Motor neuron (in vitro differentiated cells): ENCODE measurements at places on chromosomes 7 and 10. TPM values are rescaled to one million over a fixed set of nuclear protein-coding genes. Genes with fewer than 3 reads are reported as not detected.

TAS2R3 gene
- total RNA-seq: 2.1 and 2.9 TPM in 2 replicates

LBX1 gene
- 1.3 and 1.6 TPM in 2 replicates for total RNA-seq

CYTH3 gene
- 6.7 and 7.6 TPM in 2 replicates for total RNA-seq

TEX36 gene
- not detected in 2 replicates for total RNA-seq

CFAP69 gene
- 5.8 and 6.9 TPM in 2 replicates for total RNA-seq

DNA sequence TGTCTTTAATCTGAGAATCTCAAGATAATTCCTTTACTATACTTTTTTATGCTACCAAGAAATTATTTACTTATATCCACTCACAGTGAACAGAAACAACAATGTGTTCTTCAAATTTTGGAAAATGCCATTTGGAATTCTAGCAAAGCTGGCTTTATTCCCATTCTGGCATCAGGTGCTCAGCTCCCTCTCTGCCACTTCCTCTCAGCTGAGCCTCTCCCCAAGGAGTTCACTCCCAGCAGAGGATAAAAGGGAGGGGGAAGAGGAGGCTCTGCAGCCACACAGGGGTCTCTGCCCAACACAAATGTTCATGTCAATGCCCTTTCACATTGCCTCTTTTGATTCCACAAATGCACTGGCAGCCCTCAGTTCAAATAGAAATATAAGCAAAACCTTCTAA lies 116.9 kb downstream of the CPEB3 start:
- ATAC-seq: no peak

GRCh38 chr10:131025333-131025732 lies 286.2 kb downstream of the TCERG1L start:
- no peak for ATAC-seq

DNA sequence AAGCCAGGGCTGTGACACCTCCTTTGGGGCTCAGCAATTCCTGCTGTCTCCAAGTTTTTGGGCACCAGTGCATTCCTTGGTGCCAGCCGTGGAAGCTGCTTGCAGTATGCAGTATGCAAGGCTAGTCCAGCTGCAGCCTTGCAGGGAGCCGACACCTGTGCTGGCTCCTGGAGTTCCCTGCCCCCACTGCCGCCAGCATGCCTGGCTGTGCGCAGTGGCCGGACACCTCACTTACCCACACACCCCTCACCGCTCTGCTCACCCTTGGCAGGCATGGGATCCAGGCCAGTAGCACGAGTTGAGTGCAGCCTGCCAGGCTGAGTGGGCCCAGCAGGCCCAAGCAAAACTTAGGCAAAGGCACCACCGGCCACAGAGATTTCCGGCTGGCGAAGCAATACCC lies 77.4 kb downstream of the SAMD9 start:
- no peak for ATAC-seq

DNA sequence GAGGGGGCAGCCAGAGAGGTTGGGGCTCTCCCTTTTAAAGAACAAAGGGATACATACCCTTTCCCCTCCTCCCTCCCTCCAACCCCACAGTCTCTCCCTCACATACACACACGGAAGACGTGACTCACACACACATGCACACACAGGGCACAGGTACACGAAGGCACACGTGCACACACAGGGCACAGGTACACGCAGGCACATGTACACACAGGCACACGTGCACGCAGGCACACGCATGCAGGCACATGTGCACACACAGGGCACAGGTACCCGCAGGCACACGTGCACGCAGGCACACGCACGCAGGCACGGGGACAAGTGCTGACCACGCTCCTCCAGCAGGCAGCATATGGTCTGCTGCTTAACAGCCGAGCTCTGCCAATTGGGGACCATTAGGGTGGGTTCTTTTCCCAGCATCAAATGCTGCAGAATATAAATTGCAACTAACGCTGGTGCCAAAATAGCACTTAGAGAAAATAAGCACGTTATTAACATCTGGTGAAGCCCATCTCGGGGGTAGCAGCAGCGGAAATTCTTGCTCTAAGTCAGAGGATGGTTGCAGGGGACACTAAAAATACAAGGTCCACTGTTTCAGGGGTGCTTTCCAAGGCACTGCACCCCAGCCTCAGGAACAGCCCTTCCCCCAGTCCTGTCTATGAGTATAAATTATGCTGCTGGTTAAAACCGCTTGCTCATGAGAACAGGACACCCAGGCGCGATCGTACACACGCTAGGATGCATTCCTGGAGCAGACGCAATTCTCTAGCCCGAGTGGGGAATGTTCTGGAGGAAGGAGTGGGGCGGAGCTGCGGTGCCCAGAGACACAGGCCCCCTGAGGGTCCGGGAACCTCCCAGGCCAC lies 55.2 kb upstream of the TNRC18 start:
- ATAC-seq: peak; percentile 51

- peak; percentile 91 for ATAC-seq
Observed at GRCh38 chr7:65438598-65438997, 64.9 kb downstream of the ZNF92 start.

GRCh38 chr10:129046962-129047361 lies 420.1 kb upstream of the MGMT start:
- no peak for ATAC-seq

- no peak for ATAC-seq
Observed at GRCh38 chr7:102991077-102991539, 78.3 kb downstream of the LRRC17 start.

DNA sequence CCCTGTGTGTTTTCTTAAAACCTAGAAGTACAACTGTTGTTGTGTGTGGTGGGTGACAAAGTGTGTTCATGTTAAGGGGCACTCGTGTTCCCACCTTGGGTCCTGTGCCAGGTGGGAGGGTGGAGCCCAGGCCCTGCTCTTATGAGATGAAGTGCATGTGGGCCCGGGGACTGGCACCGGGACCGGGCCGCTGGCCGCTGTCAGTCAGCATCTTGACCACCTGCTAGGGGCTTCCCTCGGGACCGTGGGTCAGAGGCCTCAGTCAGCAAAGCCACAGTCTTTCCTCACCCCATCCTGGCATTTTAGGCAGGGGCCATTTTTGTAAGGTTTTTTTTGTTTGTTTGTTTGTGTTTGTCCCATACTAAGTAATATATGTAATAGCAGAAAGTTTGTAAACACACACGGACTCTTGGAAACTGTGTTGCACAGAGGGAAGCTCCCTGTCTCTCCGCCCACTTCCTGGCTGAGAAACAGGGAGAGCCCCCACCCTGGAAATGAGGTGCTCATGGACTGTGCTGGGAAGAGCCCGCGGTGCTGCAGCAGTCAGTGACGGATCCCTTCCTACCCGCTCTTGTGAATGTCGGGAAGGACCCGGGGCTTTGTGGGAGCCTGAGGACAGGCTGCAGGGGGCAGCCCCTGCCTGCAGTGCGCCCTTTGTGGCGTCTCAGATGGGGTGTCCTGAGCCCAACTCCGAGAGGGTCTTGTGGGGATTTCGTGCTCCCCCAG lies 13.4 kb downstream of the AGAP3 start:
- no peak for ATAC-seq

- peak; percentile 77 for ATAC-seq
Observed at GRCh38 chr10:100148353-100149211, 37.2 kb downstream of the ERLIN1 start.

- ATAC-seq: no peak
Observed at GRCh38 chr7:50391386-50391785, 58.8 kb downstream of the FIGNL1 start.

GRCh38 chr10:3287572-3288445 lies 115.2 kb upstream of the PITRM1 start:
- peak; percentile 73 for ATAC-seq

DNA sequence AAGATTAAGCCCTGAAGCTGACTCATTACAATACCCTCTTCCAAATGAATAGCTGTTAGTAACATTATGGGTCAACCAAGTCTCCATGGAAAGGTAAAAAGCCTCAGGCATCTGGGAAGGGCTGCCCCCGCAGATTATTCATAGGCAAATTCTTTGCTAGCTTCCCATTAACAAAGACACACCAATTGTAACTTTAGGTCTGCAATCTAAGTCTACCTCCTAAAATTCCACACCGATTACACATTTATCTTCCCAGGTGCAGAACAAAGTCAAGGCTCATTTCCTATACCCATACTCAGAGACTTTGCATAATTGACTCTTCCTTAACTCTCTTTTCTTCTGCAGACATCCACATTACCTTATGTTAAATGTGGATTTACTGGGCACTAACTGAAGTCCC lies 826.3 kb upstream of the MBL2 start:
- no peak for ATAC-seq

DNA sequence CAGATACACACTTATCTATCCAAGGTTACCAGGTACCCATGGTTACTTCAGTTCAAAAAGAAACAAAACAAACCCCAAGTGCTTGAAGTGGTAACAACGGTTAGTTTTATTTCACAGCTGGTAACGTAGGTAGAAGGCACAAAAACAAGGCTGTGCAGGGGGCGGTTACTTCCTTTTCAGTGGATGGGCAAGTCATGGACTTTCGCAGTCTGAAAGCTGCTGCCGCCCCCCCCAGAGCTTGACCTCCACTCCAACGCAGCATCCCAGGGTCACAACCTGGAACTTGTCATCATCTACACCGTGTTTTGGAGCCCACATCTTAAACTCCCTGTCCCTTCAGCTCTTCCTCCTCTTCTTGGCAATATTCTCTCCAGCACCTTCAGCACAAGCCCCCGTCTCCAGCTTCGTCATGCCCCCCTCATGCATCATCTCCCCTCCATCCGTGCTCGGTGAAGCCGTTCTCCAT lies 181.2 kb upstream of the ITGB1 start:
- no peak for ATAC-seq

GRCh38 chr10:5860066-5860465 lies 29.6 kb downstream of the ANKRD16 start:
- no peak for ATAC-seq

DNA sequence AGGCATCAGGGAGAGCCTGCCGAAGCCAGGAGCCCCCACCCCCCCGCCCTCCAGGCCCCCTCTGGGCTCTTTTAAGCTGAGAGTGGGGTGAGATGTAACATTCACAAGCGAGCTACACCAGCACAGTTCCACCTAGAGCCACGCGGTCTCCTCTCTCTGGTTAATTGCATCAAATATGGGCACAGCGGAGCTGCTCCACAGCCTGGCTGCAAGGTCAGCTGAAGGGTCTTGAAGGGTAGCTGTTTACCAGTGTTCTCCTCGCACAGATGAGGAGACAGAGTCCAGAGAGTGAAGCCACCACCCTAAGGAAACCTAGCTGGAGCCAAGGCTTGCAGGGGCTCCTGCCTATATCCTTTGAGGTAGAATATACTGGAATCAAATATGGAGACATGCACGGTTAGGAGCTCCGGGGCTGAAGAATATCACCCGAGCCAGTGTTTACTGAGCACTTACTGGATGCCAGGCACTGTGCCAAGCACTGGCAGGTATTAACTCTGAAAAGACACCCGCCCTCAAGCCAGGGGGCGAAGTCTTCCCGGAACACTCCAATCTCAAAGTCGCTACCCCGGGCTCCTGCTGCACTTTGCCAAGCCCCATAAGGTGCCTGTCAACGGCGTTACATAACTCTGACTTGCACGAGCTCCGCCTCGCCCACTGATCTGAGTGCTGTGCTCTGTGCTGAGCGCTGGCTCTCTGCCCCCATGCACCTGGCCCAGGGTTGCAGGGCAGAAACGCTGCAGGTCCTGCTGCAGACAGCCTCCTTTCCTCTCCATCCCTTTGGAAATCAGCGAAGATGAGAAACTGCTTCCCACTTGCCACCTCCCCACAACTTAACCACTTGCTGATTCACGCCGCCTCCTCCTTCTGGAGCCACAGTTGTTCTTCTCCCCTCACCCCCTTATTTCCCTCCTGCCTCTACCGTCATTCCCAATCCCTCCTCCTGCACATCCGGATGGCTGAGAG lies 5.4 kb downstream of the CHST15 start:
- no peak for ATAC-seq

- ATAC-seq: no peak
Observed at GRCh38 chr10:85946713-85947326, 419.8 kb downstream of the GRID1 start.
